ENCODE measurements at places on chromosomes 5 and 9. TPM values are rescaled to one million over a fixed set of nuclear protein-coding genes. Genes with fewer than 3 reads are reported as not detected.

DNA sequence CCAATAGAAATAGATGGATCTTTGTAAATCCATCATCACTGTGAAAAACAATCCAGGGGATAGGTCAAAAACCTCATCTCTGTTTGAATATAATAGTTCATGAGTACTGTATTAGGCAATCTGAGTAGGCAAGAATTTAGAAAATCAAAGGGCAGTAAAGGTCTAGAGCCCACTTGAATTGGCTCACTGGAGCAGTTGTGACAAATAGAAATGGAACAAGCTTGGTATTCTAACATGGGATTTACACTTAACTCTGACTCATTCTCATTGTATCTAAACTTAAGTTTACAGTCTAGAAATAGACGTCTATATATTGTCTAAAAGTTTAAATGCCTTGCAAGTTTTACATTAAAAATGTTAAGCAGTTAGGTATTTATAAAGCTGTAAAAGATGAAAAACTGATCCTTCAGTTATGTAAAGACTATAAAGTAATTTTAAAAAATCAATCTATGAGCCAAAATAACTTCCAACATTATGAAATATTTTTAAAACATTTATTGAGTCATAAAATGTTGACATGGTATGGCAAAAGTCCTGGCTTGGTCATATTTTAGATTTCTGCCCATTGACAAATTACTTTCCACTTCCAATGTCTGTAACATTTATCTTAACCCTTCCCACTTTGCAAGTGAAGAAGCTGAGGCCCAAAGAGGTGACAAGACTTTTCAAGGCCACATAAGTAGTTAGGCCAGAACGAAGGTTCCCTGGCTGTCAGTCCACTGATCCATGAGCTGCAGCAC, 203.7 kb upstream of the NREP start:
- peak overlapping the region; percentile 68 for H3K27ac ChIP-seq
- DNase-seq: no peak
- H3K4me3 ChIP-seq: no peak overlapping the region
- H3K4me1 ChIP-seq: no peaks in the 10 kb centered on the region
- H3K36me3 ChIP-seq: no peaks in the 10 kb centered on the region
- H3K27me3 ChIP-seq: no peaks in the 10 kb centered on the region

DNA sequence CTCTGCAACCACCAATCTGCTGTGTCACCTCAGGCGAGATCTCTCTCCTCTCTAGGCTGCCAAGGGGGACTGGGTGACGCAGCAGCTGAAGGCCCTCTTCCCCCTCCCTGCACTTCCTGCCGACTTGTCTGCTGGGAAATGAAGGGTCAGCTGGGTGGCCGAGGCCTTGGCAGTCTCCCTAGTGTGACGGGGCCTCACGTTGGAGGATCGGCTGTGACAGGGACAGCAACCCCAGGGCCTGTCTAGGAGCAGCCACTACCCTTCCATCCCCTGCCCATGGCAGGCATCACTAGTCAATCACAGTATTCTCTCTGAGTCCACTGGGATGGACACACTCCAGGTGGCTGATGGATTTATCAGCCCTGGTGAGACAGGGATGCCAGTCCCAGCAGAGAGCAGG, 107.3 kb upstream of the SARDH start:
- H3K27me3 ChIP-seq: no peaks in the 10 kb centered on the region
- H3K4me1 ChIP-seq: peaks cover 52% of the 10 kb centered on the region
- H3K36me3 ChIP-seq: no peaks in the 10 kb centered on the region
- H3K4me3 ChIP-seq: no peak overlapping the region

Gene MYOT
- 0.02 TPM for polyA plus RNA-seq

GRCh38 chr5:15601853-15602252, 101.9 kb downstream of the FBXL7 start:
- no peak for DNase-seq
- H3K4me3 ChIP-seq: no peak overlapping the region
- no peaks in the 10 kb centered on the region for H3K4me1 ChIP-seq
- H3K36me3 ChIP-seq: no peaks in the 10 kb centered on the region
- no peaks in the 10 kb centered on the region for H3K27me3 ChIP-seq

DNA sequence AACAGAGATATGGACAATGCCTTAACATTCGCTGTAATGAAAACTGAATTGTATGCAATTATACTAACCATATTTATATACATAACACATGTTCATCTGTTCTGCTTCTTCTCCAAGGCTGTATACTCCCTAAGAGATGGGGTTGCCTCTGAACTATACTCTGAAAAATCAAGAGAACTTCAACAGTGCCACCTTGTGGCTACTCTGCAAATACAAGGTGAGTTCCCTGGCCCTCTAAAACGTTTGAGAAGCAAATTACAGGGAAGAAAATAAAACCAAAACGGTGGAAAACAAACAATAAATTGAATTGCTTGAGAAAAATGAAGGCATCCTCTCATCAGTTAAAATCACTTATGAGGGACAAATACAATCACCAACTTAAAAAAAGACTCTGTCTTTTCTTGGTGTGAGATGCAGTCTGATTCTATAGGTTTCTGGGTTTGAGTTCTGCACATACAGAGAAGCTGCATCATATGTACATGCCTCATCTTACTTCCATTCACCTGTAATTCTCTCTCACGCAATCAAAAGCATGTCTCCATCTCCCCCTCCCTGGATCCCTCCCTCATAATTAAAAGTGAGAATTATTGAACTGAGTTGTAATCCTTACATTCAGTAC, 98.6 kb downstream of the FBXW11 start:
- H3K27ac ChIP-seq: no peak overlapping the region
- peak; percentile 52 for DNase-seq
- peaks cover 7% of the 10 kb centered on the region for H3K4me1 ChIP-seq
- H3K36me3 ChIP-seq: peaks cover 12% of the 10 kb centered on the region

- no peaks in the 10 kb centered on the region for H3K27me3 ChIP-seq
- no peak overlapping the region for H3K4me3 ChIP-seq
- H3K27ac ChIP-seq: peak overlapping the region; percentile 48
- peaks cover 24% of the 10 kb centered on the region for H3K4me1 ChIP-seq
- peak; percentile 64 for DNase-seq
These were observed 288.4 kb downstream of the AOPEP start for GRCh38 chr9:95014917-95015316.

Gene KIF12
- polyA plus RNA-seq: 0.15 TPM

GRCh38 chr9:133873461-133873891, 118.6 kb downstream of the VAV2 start:
- no peaks in the 10 kb centered on the region for H3K36me3 ChIP-seq
- H3K27ac ChIP-seq: peak overlapping the region; percentile 96
- H3K4me3 ChIP-seq: peak overlapping the region; percentile 27

- H3K4me3 ChIP-seq: no peak overlapping the region
- H3K27me3 ChIP-seq: no peaks in the 10 kb centered on the region
- H3K4me1 ChIP-seq: no peaks in the 10 kb centered on the region
- H3K27ac ChIP-seq: no peak overlapping the region
- DNase-seq: no peak
- no peaks in the 10 kb centered on the region for H3K36me3 ChIP-seq
These were observed 136.1 kb upstream of the RUSC2 start for GRCh38 chr9:35353731-35354365.

DNA sequence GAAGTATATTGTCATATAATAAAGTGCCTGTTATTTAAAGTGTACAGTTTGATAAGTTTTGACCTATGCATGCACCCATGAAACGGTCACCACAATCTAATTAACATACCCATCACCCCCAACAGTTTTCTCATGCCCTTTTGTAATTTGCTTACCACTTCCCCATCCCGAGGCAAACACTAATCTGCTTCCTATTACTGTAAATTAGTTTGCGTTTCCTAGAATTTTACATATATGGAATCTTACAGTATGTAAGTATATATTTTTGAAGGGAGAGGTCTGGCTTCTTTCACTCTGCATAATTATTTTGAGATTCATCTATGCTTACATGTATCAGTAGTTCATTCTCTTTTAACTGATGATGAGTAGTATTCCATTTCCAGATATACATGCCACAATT, 56.5 kb downstream of the AMBP start:
- H3K27me3 ChIP-seq: no peaks in the 10 kb centered on the region
- H3K4me1 ChIP-seq: no peaks in the 10 kb centered on the region
- H3K4me3 ChIP-seq: no peak overlapping the region
- no peak for DNase-seq
- no peak overlapping the region for H3K27ac ChIP-seq

DNA sequence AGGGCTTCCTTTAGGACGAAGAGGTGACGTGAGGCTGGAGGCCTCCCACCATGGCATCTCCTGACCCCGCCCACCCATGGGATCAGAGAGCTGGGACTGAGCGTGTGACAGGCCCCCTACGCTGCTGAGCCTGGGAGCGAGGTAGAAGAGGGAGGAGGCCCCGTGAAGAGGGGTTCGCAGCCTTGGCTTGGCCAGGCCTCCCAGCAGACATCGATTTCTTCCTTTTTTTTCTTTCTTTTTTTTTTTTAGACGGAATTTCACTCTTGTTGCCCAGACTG, 39.5 kb downstream of the PTGES start:
- no peaks in the 10 kb centered on the region for H3K27me3 ChIP-seq
- H3K36me3 ChIP-seq: no peaks in the 10 kb centered on the region
- no peak overlapping the region for H3K27ac ChIP-seq
- H3K4me3 ChIP-seq: no peak overlapping the region
- no peak for DNase-seq

GRCh38 chr5:96279801-96280542, 153.1 kb downstream of the PCSK1 start:
- no peak overlapping the region for H3K27ac ChIP-seq
- no peaks in the 10 kb centered on the region for H3K36me3 ChIP-seq
- H3K4me1 ChIP-seq: no peaks in the 10 kb centered on the region
- no peak overlapping the region for H3K4me3 ChIP-seq
- no peak for DNase-seq

DNA sequence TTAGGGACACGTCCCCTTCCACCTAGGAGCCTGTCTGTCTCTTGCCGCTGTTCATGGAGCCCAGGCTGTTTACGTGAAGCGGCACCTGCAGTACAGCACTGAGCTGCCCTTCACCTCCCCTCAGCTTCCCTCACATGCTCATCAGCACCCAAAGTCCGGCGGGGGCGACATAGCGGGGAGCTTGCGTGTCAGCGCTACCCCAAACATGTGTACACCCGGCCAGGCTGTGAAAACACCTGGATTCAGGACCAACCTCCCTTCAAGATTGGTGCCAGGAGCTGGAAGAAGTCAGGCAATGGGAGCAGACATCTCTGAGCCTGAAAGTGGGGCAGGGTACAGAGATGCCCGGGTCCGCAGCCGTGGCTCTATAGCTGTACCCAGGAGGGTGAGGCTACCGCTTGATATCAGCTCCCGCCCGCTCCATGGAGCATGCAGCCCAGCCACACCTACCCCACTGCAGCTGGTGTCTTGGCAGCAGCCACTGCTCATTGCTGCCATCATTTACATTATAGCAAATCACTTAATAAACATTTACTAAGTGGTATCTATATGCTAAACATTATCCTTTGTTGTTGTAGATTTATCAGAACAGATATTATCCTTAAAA, 712.1 kb downstream of the CDH9 start:
- no peaks in the 10 kb centered on the region for H3K4me1 ChIP-seq
- H3K27me3 ChIP-seq: no peaks in the 10 kb centered on the region
- no peak overlapping the region for H3K4me3 ChIP-seq
- no peak for DNase-seq

Gene JADE2
- polyA plus RNA-seq: 26.5 TPM

- no peak overlapping the region for H3K4me3 ChIP-seq
- H3K4me1 ChIP-seq: peaks cover 53% of the 10 kb centered on the region
- DNase-seq: no peak
- no peaks in the 10 kb centered on the region for H3K27me3 ChIP-seq
These were observed 100.3 kb upstream of the LMX1B start for GRCh38 chr9:126513159-126514036.

DNA sequence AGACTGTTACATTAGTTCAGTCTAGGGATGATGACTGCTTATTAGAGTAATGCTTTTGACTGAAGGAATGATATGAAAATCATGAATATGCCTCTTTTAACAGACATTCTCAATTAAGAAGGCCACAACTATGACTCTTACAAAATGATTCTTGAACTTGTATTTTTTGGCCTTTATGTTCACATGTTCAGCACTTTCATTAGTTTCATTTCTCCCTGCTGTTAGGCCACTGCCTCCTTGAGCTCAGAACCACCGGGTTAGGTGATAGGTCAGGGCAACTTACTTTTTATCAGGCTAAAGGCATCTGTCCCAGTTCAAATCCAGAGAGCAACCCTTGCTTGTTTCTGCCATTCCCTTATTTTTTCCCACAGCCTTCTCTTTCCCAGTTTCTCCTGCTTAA, 235.2 kb upstream of the ELL2 start:
- H3K36me3 ChIP-seq: no peaks in the 10 kb centered on the region
- no peak overlapping the region for H3K4me3 ChIP-seq
- no peaks in the 10 kb centered on the region for H3K27me3 ChIP-seq
- peaks cover 4% of the 10 kb centered on the region for H3K4me1 ChIP-seq
- DNase-seq: no peak

DNA sequence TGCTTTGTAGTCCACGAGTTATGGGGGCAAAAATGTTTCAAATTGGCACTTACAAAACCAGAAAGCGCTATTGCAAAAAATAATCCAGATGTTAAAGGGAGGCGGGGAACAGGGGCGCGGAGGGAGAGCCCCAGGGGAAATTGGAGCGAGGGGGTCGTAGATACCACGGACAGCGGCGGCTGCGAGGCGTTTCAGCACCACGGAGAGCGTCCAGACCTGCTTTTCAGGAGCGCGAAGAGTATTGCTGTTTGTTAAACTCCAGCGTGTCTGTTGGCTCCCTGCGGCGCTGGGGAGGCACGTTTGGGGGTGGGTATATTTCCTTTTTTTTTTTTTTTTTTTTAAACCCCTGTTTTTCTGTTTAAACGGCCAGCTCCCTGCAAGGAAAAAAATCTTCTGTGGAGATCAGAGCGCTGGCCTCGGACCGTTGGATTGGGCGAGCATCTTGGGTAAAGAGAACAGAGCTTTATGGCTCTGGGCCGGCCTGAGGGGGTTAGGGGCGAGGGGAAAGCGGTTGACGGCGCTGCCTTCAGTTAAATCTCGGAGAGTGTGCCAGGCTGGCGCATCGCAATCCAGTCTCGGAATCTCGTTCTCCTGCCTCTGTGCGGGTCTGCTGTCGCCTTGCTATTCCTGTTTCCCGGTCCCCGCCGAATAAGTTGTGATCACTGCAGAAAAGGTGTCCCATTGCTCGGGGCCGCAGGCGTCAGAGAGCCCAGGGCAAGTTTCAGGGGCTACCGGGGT, at the start of gene GLRA1:
GLRA1 (minus strand) TSS at position 288 of the 738 bp plus-strand sequence. CDS start 302 bp downstream, outside the sequence.
- no peaks in the 10 kb centered on the region for H3K4me1 ChIP-seq
- H3K4me3 ChIP-seq: no peak within 1 kb of the TSS
- peak; percentile 45 for DNase-seq
- H3K27ac ChIP-seq: no peak within 1 kb of the TSS
- no peaks in the 10 kb centered on the region for H3K27me3 ChIP-seq
- H3K36me3 ChIP-seq: no peaks in the 10 kb centered on the region

Gene MLANA
- not detected for polyA plus RNA-seq

DNA sequence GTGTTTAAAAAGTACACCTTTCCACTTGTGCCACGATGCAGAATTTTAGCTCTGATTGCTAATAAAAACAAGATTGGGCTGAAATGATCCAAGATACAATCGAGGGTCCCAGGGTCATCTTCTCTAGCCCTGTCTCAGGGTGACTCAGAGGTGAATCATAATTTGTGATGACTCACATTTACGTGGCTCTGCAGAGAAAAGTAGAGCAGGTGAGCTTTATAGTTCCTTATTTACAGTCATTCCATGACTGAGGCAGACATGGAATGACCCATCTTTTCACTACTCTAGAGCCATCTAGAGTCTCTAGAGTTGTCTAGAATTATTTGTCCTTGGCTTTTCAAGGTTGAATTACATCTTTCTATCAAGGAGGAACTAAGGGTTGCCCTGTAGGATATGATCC, 155.2 kb downstream of the GAS1 start:
- H3K27me3 ChIP-seq: no peaks in the 10 kb centered on the region
- H3K4me3 ChIP-seq: no peak overlapping the region
- DNase-seq: no peak
- peaks cover 9% of the 10 kb centered on the region for H3K4me1 ChIP-seq
